ENCODE measurements at places on chromosomes 1 and 21.

DNA sequence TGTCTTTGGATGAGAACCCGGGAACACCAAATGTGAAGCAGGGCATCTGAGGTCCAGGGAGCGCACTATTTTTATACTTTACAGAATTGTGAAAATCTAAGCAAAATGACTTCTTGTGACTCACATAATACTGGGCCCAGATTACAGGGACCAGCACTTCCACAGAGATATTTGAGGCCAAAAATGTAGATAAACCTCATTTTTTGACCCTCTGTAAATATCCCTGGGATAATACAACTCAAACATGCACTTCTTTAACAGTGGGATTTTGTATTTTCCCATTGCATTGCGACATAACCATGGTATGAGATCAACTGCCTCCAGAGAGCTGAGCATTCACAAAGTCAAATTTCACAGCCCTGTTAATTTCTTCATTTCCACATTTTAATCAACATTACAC is 289.4 kb upstream of the ADGRL4 start:
- no peak for DNase-seq

GRCh38 chr1:55374801-55375616 is 159.8 kb upstream of the USP24 start:
- no peak for DNase-seq

DNA sequence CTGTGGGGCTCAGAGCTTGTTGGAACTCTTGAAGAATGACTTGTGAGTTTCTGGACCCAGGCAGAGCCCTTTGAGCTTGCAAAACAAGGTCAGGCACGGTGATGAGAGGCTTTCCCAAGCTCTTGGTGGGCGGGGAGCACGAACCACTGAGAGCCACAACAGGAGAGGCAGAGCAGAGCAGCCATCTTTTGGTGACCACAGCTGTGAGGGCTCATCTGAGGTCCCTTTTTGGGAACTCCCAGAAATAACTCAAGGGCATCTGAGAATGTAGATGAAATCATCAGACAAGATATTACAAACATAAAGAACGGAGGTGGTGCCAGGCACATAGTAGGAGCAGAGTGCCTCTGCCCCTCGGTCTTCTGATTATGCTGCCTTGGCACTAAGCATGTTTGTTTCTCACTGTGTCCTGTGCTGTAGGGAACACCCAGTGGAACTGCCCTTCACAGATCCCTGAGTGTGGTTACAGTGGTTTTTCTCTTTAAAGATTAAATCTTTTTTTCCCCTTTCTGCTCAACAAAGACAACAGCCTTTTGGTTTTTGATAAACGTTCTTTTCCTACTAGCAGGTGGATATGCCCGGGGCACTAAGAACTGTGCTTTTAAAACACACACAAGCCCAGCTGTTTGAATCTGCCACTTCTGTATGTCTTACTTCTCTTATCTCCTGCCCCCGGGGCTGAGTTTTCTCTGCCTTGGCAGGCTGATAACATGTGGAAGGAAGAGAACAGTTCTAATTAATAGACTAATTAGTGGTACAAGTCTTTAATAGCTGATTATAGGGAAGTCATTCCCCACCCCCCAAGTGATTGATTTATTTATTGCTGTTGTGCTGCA is 37.7 kb downstream of the CD34 start:
- peak; percentile 49 for DNase-seq

GRCh38 chr1:161827786-161828185 is 61.7 kb downstream of the ATF6 start:
- DNase-seq: no peak

DNA sequence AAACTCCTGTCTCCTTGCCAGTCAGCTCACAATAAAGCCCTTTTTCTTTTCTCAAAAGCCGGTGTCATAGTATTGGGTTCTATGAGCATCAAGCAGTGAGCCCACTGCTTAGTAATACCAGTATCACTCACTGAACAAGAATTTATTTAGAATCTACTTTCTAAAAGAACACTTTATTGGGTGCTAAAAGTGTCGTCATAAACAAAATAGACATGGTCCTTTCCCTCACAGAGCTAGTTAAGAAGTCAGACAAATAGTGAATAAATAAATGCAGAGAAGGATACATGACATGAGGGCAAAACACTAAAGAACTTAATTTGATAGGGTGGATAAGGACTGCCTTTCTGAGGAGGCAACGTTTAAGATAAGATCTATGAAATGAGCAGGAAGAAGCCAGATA is 32.2 kb downstream of the EVI5 start:
- DNase-seq: no peak

- no peak for DNase-seq
These were observed 234.5 kb downstream of the LMO4 start for GRCh38 chr1:87563211-87563610.

GRCh38 chr1:234923626-234924025 is 205.0 kb downstream of the TOMM20 start:
- no peak for DNase-seq

Measured in activated naive CD8-positive, alpha-beta T cell treated with anti-CD3 and anti-CD28 coated beads for 36 hours (primary cell).